ENCODE measurements at places on chromosomes 12 and 14.

DNA sequence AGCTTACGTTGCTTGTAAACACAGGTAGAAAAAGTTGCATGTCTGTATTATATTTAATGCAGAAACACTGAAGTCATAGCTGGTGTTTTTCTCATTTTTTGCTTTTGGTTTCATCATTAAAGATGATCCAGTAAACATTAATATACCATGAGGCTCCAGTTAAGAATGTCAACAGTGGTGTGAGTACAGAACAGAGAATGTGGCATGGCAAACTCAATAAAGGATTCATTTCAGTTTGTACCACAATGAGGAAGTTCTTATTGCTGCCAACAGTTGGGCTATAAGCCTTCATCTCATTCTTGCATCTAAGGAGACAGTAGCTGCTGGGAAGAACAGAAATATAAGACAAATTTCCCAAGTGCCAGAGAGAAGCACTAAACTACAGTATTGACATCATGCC is 72.1 kb upstream of the ST8SIA1 start:
- DNase-seq = no peak

- DNase-seq = no peak
Measured at GRCh38 chr12:76117067-76117691, 32.7 kb upstream of the NAP1L1 start.

DNA sequence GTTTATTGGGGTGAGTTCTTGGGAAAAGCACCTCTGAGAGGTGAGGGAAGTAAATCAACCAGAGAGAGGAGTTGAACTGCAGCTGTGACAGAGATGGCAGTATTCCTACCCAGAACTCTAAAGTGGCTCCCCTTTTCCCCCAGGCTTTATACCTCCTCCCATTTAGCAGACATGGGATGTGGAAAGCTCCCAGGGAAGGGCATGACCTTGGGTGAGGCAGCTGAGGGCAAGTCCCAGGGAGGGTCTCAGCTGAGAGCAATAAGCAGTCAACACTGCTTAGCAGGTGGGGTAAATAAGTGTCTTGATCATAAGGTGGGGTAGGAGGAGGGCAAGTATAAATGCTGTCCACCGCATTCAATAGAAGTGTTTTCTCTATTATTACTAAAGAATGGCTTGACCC is 143.0 kb downstream of the AKAP6 start:
- DNase-seq = no peak

GRCh38 chr14:89417465-89418225 is 612 bp upstream of the FOXN3 start:
- peak; percentile 76 for DNase-seq

- DNase-seq = no peak
Measured at GRCh38 chr12:94644141-94644979, 6.0 kb downstream of the TMCC3 start.

DNA sequence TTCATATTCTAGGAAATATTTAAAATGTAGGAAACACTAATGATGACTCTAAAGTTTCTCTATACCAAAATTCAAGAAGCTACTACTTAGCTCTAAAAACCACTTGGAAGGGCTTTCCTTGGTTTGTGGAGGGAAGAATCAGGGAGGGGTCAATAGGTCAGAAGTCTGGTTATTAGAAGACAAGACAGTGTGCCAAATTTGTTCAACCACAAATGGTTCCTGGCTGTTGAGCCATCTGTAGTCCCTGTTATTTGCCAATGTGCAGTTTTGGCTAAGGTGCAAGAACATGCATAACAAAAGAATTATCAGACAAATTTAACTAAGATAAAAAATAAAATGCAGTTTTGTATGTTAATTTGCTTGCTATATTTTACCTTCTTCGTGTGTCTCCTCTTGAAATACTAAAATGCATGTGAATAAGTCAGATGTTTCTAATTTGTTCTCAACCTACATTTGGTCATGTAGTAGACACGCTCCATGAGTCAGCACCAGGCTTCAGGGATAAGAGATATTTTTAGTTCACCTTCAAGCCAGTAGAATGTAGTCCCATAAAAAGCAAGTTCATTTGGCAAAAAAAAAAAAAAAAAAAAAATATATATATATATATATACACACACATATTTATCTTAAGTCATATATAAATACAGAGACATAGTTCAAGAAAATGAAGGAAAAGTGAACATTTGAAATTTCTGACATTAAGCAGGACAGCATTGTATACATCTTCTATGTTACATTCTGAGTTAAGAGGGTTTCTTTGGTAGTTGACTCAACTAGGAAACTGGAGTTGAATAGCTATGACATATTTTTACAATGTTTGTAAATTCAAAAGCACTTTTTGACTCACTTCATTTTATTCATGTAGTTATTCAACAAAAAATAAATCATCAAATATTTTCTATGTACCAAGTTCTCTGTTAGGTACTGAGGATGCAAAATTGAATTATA is 123.3 kb downstream of the KCNC2 start:
- no peak for DNase-seq

GRCh38 chr14:100538351-100539002 is 48.7 kb downstream of the BEGAIN start:
- peak; percentile 16 for DNase-seq

DNA sequence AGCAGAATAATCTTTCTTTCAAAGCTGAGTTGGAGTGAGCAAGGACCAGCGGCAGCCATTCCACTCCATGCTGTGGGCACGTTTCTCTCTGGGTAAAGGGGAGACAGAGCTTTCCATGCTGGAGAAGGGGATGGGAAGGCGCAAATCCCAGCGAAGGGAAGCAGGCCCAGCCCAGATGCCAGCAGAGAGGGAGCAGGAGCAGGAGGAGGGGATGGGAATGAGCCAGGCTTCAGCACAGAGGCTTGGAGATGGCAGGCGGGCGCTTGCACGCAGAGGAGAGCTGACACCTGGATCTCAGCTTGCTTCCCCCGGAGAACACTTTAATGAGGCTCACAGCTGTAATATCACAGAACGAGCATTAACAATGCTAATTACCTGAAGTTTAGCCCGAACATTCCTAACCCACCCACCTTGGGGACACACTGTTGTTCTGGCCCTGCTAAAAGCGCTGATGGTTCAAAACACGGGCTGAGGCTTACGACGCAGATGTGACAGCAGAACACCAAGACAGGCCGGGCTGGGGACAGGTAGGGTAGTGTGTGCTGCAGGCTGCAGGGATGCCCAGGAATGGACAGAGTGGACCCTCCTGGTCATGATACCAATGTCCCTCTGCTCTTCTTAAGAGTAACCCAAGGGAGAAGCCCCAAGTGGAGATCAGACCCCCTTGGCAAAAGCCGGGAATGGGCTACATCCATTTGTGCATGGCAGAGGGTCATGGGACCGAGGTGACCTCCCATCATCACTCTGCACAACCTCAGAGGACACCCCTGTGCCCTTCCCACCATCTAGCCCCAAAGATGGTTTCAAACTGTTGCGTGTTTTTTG is 288.6 kb downstream of the DPF3 start:
- no peak for DNase-seq

DNA sequence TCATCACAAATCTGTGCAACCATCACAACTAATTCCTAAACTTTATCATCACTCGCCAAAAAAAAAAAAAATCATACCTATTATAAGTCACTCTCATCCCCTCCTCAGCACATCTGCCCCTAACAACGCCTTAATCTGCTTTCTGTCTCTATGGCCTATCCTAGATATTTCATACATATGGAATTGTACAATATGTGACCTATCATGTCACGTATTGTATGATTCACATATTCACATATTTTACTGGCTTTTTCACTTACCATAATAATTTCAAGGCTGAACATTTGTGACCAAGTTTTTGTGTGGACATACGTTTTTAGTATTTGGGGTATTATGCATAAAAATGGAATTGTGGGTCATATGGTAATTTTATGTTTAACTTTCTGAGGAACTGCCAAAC is 400.7 kb downstream of the DAD1 start:
- DNase-seq = no peak

DNA sequence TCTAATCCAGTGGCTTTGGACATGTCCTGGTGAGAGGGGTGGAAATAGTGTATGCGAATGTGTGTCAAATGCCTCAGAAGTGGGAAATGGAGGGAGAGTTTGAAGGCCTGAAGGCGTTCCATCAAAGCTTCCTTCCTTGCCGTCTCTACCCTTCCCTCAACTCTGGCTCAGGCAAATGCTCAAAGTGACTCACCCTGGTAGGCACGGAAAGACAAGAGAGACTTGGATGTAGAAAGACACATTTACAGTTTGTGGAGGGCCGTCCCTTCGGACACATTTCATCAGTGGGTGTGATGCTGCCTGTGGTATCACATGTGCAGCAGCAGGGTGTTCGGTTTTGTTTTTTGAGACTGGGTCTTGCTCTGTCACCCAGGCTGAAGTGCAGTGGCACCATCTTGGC is 36.7 kb downstream of the CHST11 start:
- DNase-seq = no peak

GRCh38 chr12:47067176-47067575 is 12.2 kb upstream of the PCED1B start:
- no peak for DNase-seq

GRCh38 chr14:106879241-106879640 is 1352.9 kb downstream of the TMEM121 start:
- DNase-seq = no peak

DNA sequence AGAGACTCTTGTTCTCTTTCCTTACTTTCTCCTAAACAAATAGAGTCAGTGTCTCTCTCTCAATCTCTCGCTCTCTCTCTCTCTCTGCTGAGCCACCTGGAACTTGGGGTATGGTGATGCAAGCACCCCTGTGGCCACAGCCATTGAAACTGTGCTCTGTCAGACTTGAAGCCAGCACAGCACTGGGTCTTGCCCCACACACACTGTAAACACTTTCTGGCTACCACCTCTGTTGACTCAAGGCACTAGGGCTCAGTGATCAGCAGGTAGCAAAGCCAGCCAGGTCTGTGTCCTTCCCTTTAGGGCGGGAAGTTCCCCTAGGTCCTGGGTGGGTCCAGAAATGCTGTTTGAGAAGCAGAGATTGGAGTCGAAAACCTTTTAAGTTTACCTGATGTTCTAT is 125.9 kb upstream of the GARIN6 start:
- no peak for DNase-seq

Data from CD4-positive, alpha-beta memory T cell (primary cell).